Central memory CD8-positive, alpha-beta T cell (primary cell): ENCODE measurements at places on chromosomes 1 and 21.

GRCh38 chr21:43919871-43920801 lies 55.1 kb downstream of the AGPAT3 start:
- no peak for DNase-seq
- H3K4me1 ChIP-seq = peaks cover 59% of the 10 kb centered on the region
- H3K27me3 ChIP-seq = no peaks in the 10 kb centered on the region
- H3K36me3 ChIP-seq = peaks cover 33% of the 10 kb centered on the region
- no peak overlapping the region for H3K4me3 ChIP-seq
- H3K27ac ChIP-seq = no peak overlapping the region

GRCh38 chr1:240635466-240636256 lies 23.7 kb upstream of the GREM2 start:
- DNase-seq = no peak
- peaks cover 2% of the 10 kb centered on the region for H3K36me3 ChIP-seq
- H3K4me1 ChIP-seq = no peaks in the 10 kb centered on the region
- no peak overlapping the region for H3K4me3 ChIP-seq

DNA sequence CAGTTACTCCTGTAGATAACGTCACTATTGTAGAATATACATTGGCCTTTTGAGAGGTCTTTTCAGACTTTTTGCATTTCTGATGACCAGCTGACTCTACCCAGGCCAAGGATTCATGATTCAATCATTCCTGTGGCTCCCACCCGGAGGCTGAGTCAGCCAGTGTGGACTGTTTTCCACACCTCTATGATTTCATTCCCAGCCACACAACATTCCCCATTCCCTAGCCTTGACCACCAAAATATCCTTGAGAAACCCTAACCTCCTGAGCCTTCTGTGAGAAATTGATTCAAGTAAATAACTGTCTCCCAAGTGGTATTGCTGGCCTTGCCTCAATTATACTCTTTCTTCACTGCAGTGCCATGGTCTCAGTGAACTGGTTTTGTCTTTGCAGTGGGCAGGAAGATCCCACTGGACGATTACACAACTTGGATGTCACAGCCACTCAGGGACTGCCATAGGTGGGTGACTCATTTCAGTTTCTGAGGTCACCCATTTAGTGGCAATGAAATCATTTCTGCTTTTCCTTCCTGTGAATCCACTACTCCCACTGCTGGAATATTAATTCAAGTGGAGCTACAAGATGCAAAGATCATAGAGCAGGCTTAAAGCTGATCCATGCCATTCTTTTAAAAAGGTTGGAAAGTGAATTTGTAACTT lies 518.6 kb upstream of the ZP4 start:
- no peaks in the 10 kb centered on the region for H3K4me1 ChIP-seq
- no peak overlapping the region for H3K27ac ChIP-seq
- DNase-seq = no peak
- no peak overlapping the region for H3K4me3 ChIP-seq
- no peaks in the 10 kb centered on the region for H3K36me3 ChIP-seq

DNA sequence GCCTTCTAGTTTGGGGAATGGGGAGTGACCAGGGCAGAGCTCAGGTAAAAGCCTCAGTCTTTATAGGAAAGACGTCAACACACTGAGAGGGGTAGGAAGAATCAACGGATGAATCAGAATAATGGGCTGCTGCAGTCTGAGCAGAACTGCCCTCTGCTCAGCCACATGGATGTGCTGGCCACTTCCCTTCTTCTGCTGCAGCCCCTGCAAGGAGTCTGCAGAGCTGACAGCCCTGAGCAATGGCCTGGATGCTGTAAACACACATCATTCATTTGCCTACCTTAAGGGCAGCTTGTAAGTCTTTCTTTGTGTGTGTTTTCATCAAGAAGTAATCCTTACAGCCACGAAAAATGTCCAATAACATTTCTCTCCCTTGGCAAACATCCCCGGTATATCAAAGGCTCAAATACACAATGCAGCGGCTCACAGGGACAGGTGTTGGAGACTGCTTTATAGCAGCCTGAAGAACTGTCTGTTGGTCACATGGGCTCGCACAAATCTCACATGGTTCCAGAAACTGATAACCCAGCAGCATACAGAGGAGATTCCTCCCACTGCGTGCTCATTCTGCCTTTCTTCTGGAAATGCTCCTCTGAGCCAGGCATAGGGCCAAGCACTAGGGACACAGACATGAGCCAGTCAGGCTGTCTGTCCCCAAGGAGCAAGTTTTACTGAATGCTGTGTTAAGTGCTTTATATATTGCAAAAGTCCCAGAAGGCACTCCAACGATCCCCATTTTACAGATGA lies 110.1 kb downstream of the HMGB4 start:
- H3K27me3 ChIP-seq = peaks cover 53% of the 10 kb centered on the region
- H3K4me3 ChIP-seq = no peak overlapping the region
- H3K4me1 ChIP-seq = no peaks in the 10 kb centered on the region
- DNase-seq = no peak
- no peaks in the 10 kb centered on the region for H3K36me3 ChIP-seq

DNA sequence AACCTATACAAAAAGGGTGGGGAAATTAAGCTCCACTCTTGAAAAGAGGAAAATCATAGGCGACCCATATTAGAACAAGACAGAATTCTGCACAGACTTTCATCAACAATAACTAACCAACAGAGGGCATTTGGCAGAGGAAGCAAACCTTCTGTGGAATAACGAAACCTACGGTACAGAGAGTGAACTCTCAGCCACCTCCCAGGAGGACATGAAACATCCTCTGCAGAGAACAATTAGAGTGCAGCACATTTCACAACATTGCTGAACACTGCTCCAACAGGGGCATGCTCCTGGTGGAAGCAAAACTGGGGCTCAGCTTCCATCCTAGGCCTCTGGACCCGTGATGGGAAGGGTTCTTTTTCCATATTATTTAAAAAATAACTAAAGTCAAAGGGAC lies 110.9 kb downstream of the KCNJ15 start:
- H3K4me3 ChIP-seq = no peak overlapping the region
- H3K36me3 ChIP-seq = peaks cover 2% of the 10 kb centered on the region
- H3K27ac ChIP-seq = no peak overlapping the region
